Left renal pelvis (tissue), 4 donors: ENCODE measurements at places on chromosomes 3 and 15.

GRCh38 chr3:50340448-50341329 lies at the start of gene RASSF1:
TSS of gene RASSF1 (minus strand) at chr3:50340836. CDS start at chr3:50340805, 31 bp downstream.
- DNase-seq, result no peak

DNA sequence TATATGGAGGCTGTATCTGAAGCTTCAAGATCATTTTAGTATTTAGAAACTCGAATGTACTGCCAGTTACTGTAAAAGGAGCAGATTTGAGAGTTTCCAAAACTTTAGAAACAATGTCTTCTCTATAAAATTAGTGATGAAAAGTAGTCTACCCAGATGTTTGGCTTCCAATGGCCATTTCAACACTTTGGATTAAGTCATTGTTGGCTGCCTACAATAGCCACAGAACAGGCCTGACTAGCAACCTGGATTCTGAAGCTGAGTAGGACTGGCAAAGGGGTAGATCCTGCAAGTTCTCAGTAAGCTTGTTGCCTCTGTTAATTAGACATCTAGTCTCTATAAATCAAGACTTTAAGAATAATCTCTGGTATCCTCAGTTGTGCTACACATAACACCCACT lies 239.0 kb upstream of the KCNMB2 start:
- no peak for DNase-seq

DNA sequence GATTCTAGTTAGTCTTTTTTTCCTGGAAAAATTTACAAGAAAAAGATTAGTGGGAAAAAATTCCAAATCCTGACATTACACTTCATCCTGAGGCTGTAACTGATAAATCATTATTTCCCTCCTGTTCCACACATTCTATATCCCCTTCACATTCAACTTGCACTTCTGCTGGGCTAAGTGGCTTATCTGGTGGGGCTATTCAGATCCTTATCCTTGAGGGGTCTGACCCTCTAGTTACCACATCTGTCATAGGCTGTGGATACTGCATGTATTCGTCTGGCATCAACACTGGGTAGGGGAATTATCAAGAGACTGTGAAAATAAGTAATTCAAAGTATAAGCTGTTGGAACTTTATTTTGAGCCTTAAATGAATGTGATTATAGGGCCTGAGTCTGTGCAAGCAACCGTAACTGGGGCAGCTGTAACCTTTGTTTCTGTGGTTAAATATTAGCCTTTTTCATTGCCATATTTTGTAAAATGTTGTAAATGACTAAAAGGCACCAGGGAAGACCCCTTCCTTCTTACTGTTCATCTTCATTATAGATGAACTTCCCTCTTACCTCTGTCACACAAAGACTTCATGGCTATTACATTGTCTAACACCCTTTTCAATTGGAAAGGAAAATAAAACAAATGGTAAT lies 28.0 kb upstream of the TEX9 start:
- DNase-seq, result no peak

GRCh38 chr15:99176757-99177156 lies 71.9 kb downstream of the SYNM start:
- no peak for DNase-seq

GRCh38 chr3:190848870-190849269 lies 13.6 kb downstream of the GMNC start:
- no peak for DNase-seq

GRCh38 chr3:107976202-107976800 lies 114.5 kb downstream of the CD47 start:
- no peak for DNase-seq

DNA sequence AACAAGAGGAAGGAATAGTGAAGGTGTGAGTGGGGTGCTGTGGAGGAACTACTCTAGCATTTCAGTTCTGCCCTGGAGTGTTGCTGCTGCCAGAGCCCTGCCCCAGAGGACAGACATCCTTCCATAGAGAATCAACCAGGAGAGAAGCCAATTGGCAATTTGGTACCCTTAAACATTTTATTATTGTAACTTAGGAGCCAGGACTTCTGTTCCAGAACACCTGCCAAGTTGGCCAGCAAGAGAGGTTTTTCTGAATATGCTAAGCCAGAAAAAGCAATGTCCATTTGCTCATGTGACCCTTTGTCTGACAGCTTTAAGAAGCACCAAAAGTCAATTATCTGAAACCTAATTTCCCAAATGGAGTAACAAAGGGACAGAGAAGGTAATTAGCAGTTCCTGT lies 264.9 kb downstream of the MEX3B start:
- DNase-seq, result no peak
